Pulmonary artery endothelial cell (primary cell): ENCODE measurements at places on chromosomes 4 and X.

- DNase-seq = no peak
These were observed 873.4 kb upstream of the LCORL start for GRCh38 chr4:18894928-18895327.

- no peak for DNase-seq
These were observed 19.1 kb upstream of the MUC7 start for GRCh38 chr4:70452946-70453345.

DNA sequence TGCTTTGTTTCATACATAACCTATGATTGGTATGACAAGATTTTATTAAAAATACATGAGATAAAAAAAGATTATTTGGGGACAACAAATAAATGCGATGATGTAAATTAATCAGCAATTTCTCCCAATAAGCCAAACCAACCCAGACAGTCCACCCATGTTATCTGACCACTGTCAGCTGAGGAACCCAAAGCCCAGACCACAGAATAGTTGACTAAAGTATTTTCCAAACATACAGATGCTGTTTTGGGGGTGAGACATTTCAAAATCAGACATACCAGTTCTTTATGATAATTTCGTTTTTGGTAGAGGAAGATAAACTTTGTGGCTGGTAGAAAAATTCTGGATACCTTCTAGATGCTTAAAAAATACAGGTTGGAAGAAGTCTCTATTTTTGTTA lies 650.8 kb upstream of the FAM241A start:
- DNase-seq = no peak

DNA sequence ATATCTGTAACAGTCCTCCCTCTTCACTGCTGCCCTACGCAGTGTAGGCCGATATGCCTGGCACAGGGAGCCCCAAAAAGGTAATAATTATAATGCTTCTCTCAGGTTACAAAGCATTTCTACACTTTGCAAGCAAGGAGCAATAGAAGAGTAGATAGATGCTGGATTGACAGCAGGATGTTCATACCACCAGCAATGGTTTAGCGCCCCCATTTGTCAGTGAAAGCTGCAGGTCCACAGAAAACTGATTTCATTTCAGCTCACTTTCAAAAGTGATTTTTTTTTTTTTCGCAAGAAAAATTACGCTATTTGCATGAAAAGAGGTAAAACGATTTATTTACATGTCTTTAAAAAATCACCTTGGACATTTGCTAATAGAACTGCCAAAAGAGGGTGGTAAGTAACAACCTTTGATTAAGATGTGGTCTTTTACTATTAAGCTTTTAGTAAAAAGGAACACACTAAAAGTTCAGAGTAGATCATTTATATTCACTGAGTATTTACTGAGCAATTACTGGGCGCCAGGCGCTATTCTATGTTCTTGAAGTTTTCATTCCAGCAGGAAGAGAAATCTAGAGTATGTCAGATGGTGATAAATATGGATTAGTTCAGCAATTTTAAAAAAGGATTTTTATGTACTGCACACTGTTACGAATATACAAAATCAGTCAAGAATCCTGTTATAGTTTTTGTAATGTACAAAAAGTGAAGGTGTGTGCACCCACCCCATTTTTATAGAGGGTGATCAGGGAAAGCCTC lies 34.4 kb downstream of the HPF1 start:
- no peak for DNase-seq

GRCh38 chrX:68838571-68838910 lies 9.7 kb downstream of the EFNB1 start:
- DNase-seq = no peak

DNA sequence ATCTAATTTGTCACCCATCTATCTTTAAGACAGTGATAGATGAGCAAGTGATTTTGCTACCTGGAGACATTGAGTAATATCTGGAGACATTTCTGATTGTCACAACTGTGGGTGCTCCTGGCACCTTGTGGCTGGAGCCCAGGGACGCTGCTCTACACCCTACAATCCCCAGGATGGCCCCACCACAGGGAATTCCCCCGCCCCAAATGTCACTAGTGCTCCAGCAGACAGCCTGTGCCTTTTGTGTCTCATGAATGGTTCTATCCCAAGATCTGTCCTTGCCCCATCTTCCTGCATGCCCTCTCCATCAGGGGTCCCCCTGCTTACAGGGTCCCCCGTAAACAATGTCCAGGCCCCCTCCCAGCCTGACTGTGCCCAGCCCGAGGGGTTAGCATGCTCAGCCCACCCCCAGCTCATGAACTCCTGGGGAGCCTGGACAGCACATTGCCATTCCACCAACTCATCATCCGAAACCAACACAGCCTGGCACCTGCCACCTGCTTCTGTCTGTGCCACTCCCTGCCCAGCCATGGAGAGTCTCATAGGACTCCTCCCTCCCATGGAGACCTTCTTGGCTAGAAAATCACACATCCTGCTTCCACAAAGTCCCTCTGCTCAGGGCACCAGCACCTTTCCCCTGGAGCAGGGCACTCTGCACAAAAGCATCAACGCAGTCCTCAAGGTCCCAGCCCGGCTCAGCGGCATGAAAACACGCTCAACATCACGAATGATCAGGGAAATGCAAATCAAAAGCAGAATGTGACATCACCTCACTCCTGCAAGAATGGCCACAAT lies 5.7 kb downstream of the P2RY8 start:
- DNase-seq = no peak

- no peak for DNase-seq
These were observed 70.9 kb upstream of the APOOL start for GRCh38 chrX:84932814-84933213.

GRCh38 chrX:124395145-124395880 lies 49.0 kb downstream of the SH2D1A start:
- no peak for DNase-seq

DNA sequence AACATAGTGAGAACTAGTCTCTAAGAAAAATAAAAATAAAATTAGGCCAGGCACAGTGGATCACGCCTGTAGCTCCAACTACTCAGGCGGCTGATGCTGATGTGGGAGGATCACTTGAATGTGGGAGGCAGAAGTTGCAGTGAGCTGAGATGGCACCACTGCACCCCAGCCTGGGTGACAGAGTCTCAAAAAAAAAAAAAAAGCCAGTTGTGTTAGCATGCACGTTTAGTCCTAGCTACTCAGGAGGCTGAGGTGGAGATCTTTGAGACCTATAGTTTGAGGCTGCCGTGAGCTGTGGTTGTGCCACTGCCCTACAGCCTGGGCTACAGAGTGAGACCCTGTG lies 2.5 kb downstream of the DCK start:
- DNase-seq = no peak

- DNase-seq = no peak
These were observed 135.5 kb downstream of the ARHGAP24 start for GRCh38 chr4:85610450-85610849.

DNA sequence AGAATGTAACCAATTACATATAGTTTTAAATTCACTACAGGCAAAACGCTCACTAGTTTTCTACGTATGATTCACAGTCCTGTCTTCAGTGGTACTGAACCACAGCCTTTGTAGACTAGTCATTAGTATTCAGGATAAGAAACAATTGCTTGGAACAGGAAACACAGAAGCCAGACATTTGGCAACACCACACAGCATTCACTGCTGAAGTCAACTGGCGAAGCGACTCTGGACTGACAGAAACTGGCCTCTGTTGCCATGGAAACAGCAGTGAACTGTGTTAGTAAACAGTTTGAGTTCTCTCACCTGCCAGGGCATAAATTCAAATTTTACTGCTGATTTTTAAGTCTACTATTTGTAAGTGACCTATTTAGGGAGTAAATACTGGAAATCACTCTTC lies 57.6 kb downstream of the MAPK10 start:
- DNase-seq = peak; percentile 78

DNA sequence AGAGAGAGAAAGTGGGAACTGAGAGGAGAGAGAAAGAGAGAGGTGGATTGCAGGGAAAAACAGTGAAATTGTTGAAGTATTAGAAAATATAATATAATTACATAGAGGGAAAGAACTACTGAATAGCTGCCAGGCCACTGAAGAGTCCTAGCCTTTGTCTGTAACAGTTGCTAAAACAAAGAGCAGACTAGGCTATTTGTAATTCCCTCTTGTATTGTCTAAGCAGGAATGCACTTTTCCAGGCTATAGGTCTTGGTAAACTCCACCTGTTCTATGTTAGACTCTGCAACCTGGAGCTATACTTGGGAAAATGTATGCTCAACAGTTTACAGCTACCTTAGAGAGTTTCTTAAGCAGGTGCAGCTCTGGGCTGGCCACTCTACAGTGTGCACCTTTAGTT lies 1063.3 kb downstream of the ADGRL3 start:
- DNase-seq = no peak

GRCh38 chr4:187010052-187010451 lies 286.4 kb upstream of the FAT1 start:
- DNase-seq = no peak

DNA sequence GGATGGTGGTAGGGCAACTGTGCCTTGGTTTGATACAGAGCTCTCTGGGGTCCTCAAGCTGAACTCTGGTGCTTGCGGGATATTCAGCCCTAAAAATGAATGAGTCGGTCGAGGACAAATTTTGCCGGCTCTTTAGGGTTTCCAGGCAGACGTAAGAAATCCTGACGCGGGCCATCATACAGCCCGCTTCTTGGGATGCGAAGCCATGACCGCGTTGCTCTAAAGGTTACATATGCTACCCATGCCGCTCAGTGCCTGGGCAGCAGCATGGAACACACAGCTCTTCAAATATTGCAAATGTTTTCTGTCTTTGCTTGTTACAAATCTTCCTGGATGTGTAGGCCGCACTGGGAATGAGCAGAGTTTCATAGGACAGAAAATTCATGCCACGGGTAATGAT lies 55.6 kb downstream of the NBDY start:
- DNase-seq = no peak

- no peak for DNase-seq
These were observed 609.8 kb downstream of the BCOR start for GRCh38 chrX:39487969-39488330.

GRCh38 chrX:133958997-133959688 lies 26.3 kb downstream of the GPC3 start:
- no peak for DNase-seq

GRCh38 chrX:110178179-110178865 lies 139.6 kb downstream of the AMMECR1 start:
- no peak for DNase-seq

- DNase-seq = no peak
These were observed 7.5 kb upstream of the CXCL6 start for GRCh38 chr4:73828956-73829355.

DNA sequence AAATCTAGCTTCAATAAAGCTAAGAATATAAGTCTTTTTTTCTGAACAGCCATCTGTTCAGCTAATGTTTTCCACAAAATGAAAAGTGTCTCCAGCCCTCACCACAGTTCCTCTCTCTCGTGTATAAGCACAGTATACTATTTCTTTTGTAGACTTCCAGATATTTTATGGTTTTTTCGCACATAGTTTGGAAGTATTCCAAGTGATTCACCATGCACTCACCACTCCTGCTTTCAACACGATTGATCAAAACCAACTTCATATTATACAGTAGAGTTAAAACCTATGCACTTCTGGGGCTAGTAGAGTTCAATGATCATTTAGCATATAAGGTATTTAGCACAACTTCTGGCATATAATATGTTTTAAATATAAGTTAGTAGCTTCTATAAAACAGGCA lies 105.8 kb upstream of the DCAF12L1 start:
- no peak for DNase-seq

GRCh38 chr4:168197926-168198325 lies 105.6 kb downstream of the ANXA10 start:
- no peak for DNase-seq

- no peak for DNase-seq
These were observed 151.4 kb upstream of the STX18 start for GRCh38 chr4:4693258-4693657.

GRCh38 chr4:58254291-58254690 lies 1144.1 kb upstream of the IGFBP7 start:
- no peak for DNase-seq

GRCh38 chr4:52640808-52641565 lies 18.1 kb downstream of the USP46 start:
- DNase-seq = no peak

GRCh38 chrX:107659768-107660167 lies 31.5 kb downstream of the PRPS1 start:
- DNase-seq = no peak

GRCh38 chr4:70718811-70719604 lies 2.8 kb upstream of the RUFY3 start:
- no peak for DNase-seq

- no peak for DNase-seq
These were observed 217.5 kb downstream of the ADAMTS3 start for GRCh38 chr4:72351521-72351920.

GRCh38 chr4:18630218-18631110 lies 608.9 kb upstream of the LCORL start:
- DNase-seq = no peak

DNA sequence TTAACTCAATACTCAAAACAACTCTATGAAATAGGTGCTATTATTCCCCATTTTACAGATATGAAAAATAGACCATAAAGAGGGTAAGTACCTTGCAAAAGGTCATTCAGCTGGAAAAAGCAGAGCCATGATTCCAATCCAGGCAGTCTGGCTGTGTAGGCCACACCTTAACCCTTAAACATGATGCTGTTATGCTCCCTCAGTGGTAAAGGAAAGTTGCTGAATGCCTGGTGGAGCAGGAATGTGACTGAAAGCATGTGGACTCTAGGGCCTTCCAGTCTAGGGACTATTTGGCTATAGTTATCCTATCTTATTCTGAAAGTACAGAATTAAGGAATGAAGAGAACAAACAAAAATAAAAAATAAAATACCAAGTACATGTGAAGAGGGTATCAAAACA lies 19.6 kb downstream of the RP2 start:
- no peak for DNase-seq

- no peak for DNase-seq
These were observed 7.6 kb upstream of the XPNPEP2 start for GRCh38 chrX:129731228-129731627.

DNA sequence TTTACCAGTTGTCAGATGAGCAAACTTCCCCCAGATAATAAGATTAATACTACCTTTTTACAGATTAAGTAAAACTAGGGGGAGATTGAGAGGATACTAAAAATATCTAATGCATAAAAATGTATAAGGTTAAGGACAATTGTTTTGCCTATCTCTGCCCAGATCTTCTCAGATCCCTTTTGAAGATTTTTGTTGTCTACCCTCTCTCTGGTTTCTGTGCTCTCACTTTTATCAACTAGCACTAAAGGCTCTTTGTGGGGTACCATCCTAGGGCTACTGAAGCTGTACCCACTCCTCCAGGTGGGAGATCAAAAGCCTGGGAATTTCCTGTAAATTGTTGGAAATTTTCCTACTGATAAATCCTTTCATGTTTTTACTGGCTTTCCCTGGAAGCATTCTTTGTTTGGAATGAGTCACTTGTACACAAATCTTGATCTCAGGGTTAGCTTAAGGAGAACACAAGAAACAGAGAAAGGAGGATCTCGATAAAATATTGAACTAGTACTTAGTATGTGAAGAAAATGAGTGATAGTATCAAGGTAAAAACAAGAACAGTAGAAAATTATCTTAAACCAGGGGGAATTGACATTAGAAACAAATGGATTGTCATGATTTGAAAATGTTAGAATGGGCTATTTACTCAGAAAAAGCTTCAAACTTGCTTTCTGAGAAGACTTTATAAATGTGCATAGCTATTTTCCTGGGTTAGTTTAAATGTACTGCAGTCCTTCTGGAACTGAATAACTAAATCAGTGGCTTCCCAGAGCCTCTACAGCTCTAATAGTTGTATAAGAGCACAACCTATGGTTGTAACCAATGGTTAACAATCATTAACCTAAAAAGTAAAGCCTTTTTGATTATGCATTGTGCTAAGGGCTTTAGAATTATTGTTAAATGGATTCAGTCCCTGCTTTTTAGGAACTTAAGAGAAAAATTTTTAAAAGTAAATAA lies 679.9 kb upstream of the MAGEB2 start:
- no peak for DNase-seq
